Stimulated activated CD4-positive, alpha-beta T cell treated with anti-CD3 and anti-CD28 coated beads, Interleukin-4, amount 100 ng/mL, for 48 hours (primary cell): ENCODE measurements at places on chromosomes 11 and 22.

GRCh38 chr11:420911-421321 lies 6.1 kb upstream of the SIGIRR start:
- no peak for DNase-seq

DNA sequence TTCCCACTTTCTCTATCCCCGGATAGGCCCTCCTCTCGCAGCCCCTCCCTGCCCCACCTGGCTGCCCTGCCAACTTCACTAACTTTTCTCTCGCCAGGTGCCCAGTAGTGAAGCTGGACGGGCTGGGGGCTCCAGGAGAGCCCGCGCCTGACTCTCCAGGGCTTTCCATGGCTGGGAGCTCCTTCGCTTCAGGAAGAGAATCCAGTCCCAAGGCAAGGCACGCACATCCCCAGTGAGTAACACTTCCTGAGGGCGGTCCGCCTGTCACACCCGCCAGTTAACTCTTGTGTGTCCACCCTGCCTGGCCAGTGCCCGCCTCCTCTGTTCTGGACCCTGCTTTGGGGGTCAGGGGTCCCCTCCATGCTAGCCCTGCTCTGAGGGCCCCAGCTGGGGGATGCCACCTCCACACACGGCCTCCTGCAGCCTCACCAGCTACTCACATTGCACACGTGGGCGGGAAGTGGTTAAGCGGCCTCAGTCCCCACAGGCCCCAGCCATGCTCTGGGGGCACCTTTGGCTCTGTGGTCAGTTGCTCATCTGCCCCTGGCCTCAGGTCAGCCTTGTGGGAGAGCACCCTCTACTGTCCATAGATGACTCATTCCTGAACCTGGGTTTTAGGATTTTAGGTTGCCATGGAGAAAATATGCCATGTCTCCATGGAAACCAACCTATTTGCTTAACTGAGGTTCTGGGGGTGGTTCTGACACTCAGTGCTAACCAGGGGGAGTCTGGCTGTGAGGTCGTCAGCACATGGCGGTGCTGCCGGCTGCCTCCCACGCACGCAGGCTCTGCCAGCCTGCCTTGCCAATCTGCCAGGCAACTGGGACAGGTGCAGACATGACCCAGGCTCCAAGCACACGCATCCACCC lies at the start of gene RIN1:
Gene RIN1 (minus strand): TSS at position 201 of the 869 bp plus-strand sequence. CDS start 32 bp downstream, at position 169.
- DNase-seq = peak; percentile 64

GRCh38 chr11:34501500-34501899 lies 12.1 kb downstream of the ELF5 start:
- no peak for DNase-seq

- no peak for DNase-seq
Measured at GRCh38 chr11:27350511-27350910, 12.5 kb downstream of the CCDC34 start.

DNA sequence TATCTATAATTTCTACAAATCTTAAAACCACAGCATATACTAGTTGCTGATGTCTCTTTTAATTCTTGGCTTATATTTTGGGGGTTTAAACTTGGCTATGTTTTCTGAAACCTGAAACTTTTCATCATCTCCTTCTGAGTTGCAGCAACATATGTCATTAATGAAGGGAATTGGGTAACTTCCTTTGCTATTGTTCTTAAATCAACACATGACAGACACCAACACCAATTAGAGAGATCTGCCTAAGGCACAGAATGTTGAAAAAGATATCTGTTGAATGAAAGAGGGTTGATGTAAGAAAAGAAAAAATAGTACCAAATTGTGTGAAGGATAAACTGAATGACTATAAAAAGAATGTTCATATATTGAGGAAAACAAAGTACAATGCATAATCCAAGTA lies 10.3 kb upstream of the GAS2 start:
- no peak for DNase-seq

DNA sequence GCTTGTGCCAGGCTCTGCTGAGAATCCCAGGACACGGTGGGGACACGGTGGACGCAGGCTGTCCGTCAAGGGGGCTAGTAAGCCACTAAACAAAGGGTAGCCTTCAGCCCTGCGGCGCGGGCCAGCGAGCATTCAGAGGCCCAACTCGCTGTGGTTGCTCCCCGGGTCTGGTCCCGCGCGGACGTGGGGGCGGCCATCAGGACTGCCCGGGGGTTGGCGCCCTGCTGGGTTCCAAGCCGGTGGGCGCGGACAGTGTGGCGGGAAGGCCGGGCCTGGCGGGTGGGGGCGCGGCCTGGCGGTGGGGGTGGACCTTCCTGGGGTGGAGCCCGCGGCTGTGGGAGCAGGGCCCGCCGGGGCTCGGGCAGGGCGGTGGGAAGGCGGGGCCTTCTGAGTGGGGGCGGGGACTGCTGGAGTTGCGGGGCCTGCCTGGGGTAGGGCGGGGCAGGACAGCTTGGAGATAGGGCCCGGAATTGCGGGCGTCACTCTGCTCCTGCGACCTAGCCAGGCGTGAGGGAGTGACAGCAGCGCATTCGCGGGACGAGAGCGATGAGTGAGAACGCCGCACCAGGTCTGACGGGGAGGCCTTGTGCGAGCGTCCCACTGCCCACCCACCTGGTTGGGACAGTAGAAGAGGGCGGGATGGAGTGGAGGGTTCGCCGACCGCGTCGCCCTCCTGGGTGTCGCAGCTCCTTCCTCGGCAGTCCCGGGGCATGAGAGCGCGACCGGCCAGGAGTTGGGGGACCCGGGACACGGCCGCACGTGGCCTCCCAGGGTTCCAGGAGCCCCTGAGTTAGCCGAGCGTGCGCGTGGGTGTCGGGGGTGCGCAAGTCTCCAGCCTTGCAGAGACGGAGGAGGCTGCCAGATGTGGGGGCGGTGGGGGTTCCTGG lies at the start of gene SERHL2:
Gene SERHL2 (plus strand): TSS at position 482 of the 887 bp plus-strand sequence. CDS start 65 bp downstream, at position 547.
- peak; percentile 76 for DNase-seq

DNA sequence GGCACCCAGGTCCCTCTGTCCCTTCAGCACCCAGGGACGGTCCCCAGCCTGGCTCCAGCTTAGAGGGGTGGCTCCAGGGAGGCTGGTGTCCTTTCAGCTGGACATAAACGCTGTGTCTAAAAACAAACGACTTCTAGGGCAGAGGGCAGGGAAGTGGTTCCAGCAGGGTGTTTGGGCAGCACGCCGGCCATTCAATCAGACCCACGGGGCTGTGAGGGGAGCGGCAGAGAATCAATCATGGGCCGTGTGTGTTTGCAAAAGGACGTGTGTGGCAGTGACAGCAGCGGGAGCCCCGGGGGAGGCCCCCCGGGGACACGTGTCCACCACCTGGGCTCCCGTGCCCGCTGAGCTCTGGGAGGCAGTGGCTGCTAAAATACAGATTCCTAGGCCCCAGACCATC lies 127.7 kb downstream of the MN1 start:
- DNase-seq = no peak

GRCh38 chr22:26549902-26550497 lies 37.7 kb upstream of the TFIP11 start:
- no peak for DNase-seq

GRCh38 chr11:71977743-71978418 lies 20.8 kb upstream of the IL18BP start:
- peak; percentile 30 for DNase-seq
